Placental pericyte (primary cell): ENCODE measurements at places on chromosomes 3 and 15. TPM values are rescaled to one million over a fixed set of nuclear protein-coding genes. Genes with fewer than 3 reads are reported as not detected.

Gene PLSCR2
- total RNA-seq, result not detected in 2 replicates

Gene TTC14
- total RNA-seq, result 30.4 and 34.4 TPM in 2 replicates

Gene ATP2B2
- total RNA-seq, result not detected in 2 replicates

Gene SLCO2A1
- 1.6 TPM in 1 of 2 replicates, not detected in the other for total RNA-seq

Gene CCDC9B
- 41.1 and 58.1 TPM in 2 replicates for total RNA-seq

Gene TOPBP1
- total RNA-seq, result 15.5 and 65.9 TPM in 2 replicates

Gene SGO1
- total RNA-seq, result 0.44 and 15.5 TPM in 2 replicates

Gene RHCG
- not detected in 2 replicates for total RNA-seq

Gene CCR2
- not detected in 2 replicates for total RNA-seq

Gene SRGAP3
- 0.43 and 6.1 TPM in 2 replicates for total RNA-seq

Gene LINGO1
- total RNA-seq, result not detected in 2 replicates

Gene GRAMD1C
- 2.8 and 7.7 TPM in 2 replicates for total RNA-seq

Gene PIGB
- total RNA-seq, result 7.7 and 10.5 TPM in 2 replicates

Gene FBLN2
- total RNA-seq, result 32.2 and 251 TPM in 2 replicates

Gene KIF7
- 12.7 and 12.9 TPM in 2 replicates for total RNA-seq

Gene ADIPOQ
- not detected in 2 replicates for total RNA-seq

Gene MITF
- 6.3 and 6.6 TPM in 2 replicates for total RNA-seq

Gene CRABP1
- total RNA-seq, result not detected in 2 replicates

Gene STAC
- 0.14 and 0.44 TPM in 2 replicates for total RNA-seq

Gene ZMYND10
- total RNA-seq, result 0.22 and 0.86 TPM in 2 replicates

Gene OR5K2
- total RNA-seq, result not detected in 2 replicates

Gene LRRC31
- total RNA-seq, result not detected in 2 replicates

Gene KLF15
- total RNA-seq, result 0.29 and 2.8 TPM in 2 replicates

Gene CCR9
- total RNA-seq, result not detected in 2 replicates

Gene EDEM1
- 86.6 and 135 TPM in 2 replicates for total RNA-seq

Gene LRRC34
- 1.8 and 6.6 TPM in 2 replicates for total RNA-seq

Gene GOLGA8R
- 0.66 and 0.86 TPM in 2 replicates for total RNA-seq

Gene SV2B
- total RNA-seq, result under 0.01 TPM in 1 of 2 replicates, not detected in the other

Gene DUOX1
- total RNA-seq, result under 0.01 TPM in 1 of 2 replicates, not detected in the other

Gene CD200
- total RNA-seq, result 3.7 and 4.6 TPM in 2 replicates

Gene TMEM207
- not detected in 2 replicates for total RNA-seq

Gene EPHB1
- 0.88 and 1.0 TPM in 2 replicates for total RNA-seq

Gene PSTPIP1
- total RNA-seq, result not detected in 2 replicates

Gene PXK
- total RNA-seq, result 23.9 and 52.7 TPM in 2 replicates

Gene CKMT1A
- total RNA-seq, result not detected in 2 replicates

Gene RPL39L
- total RNA-seq, result 7.7 and 23.9 TPM in 2 replicates

Gene ARID3B
- total RNA-seq, result 4.4 and 6.2 TPM in 2 replicates

Gene ATP13A5
- total RNA-seq, result not detected in 2 replicates

Gene ST8SIA2
- total RNA-seq, result not detected in 2 replicates

Gene MAP1A
- total RNA-seq, result 39.2 and 102 TPM in 2 replicates

Gene PPARG
- total RNA-seq, result 0.88 and 5.0 TPM in 2 replicates

Gene RHOV
- not detected in 2 replicates for total RNA-seq

Gene GOLGA6B
- not detected in 2 replicates for total RNA-seq

Gene PLSCR5
- total RNA-seq, result not detected in 2 replicates

Gene SENP5
- 46.6 and 70.4 TPM in 2 replicates for total RNA-seq

Gene RPSA
- 858 and 1,043 TPM in 2 replicates for total RNA-seq

Gene PRKCD
- 4.2 and 4.4 TPM in 2 replicates for total RNA-seq

Gene RETNLB
- total RNA-seq, result not detected in 2 replicates

Gene ADAMTS17
- under 0.01 and 2.7 TPM in 2 replicates for total RNA-seq

Gene CPN2
- not detected in 2 replicates for total RNA-seq

Gene KBTBD13
- not detected in 2 replicates for total RNA-seq

Gene CLDN18
- not detected in 2 replicates for total RNA-seq

Gene DUOXA2
- total RNA-seq, result not detected in 2 replicates
